NCI-H1930 (cell line): ENCODE measurements at places on chromosomes 6 and 20.

- no peak for DNase-seq
These were observed 350.4 kb downstream of the BCKDHB start for GRCh38 chr6:80456724-80457438.

GRCh38 chr6:33175436-33176069 is 16.7 kb downstream of the COL11A2 start:
- DNase-seq, result no peak

DNA sequence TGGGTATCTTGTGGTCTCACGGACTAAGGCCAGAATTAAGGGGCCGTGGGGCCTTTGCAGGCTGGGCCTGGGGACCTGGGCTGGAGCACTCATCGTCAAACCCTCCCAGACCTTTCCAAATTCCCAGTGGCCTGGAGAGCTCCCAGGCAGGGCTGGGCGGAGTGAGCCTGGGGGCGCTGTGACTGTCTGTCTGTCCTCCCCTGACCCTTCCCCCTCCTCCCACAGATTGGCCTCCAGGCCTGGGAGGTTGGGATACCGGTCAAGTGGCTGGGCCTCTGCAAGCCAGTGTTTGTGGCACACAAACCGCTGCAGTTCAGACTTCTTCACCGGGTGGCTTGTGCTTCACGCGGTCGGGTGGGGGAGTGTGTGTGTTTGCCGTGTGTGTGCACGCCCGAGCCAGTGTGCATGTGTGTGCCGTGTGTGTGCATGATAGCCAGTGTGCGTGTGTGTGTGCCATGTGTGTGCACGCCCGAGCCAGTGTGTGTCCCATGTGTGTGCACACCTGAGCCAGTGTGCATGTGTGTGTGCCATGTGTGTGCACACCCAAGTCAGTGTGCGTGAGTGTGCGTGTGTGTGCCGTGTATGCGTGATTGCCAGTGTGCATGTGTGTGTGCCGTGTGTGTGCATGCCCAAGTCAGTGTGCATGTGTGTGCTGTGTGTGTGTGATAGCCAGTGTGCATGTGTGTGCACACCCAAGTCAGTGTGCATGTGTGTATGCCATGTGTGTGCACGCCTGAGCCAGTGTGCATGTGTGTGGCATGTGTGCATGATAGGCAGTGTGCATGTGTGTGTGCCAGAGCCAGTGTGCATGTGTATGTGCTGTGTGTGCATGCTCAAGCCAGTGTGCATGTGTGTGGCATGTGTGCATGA is 6.3 kb downstream of the RBBP8NL start:
- no peak for DNase-seq

- DNase-seq, result no peak
These were observed 100.8 kb upstream of the PREP start for GRCh38 chr6:105503641-105504040.

- DNase-seq, result no peak
These were observed 42.7 kb upstream of the EZR start for GRCh38 chr6:158861686-158862381.

- DNase-seq, result no peak
These were observed 67.9 kb downstream of the KIF13A start for GRCh38 chr6:17919496-17919895.

DNA sequence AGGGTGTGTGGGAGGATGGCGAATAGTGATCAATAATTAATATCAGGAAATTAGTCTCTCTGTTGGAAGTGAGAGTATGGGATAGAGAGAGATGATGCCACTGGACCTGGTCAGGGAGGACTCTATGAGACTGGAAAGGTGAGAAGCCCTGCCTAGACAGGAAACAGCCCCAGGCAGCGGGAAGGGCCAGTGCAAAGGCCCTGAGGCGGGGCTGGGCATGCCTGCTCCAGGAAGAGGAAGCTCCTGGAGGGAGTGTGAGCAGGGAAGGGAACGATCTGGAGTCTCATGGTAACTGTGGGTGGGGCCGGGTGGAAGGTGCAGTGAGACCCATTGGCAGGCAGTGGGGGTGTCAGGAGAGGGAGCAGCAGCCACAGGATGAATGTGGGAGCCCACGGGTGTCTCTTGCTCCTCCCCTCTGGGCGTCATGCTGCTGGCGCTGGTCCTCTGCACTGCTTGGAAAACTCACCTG is 1.8 kb upstream of the CST3 start:
- DNase-seq, result no peak

DNA sequence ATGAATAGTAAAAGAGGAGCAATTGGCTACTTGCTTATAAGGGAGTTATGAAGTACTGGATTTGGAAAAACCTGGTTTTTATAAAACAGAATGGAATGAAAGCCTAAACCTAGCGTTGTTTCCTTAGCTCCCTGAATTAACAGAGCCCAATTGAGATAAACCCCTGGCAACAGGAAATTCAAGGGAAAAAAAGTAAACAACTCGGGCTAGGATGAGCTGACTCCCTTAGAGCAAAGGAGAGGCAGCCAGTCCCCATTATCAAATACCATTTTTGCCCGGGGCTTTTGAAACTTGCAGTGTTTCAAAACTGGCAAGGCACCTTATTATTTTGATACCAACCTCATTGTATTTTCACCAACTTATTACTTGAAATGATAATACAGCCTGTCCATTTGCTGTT is 587.5 kb downstream of the CD109 start:
- DNase-seq, result no peak

GRCh38 chr6:150906641-150907326 is 41.3 kb downstream of the MTHFD1L start:
- DNase-seq, result no peak
